Fibroblast of skin of back (primary cell): ENCODE measurements at places on chromosomes 4 and X.
A peak's percentile ranks its signal among the peaks of the same experiment; 100 is the strongest.

- DNase-seq = peak; percentile 32
Observed at GRCh38 chr4:36111172-36111571, 133.1 kb downstream of the ARAP2 start.

DNA sequence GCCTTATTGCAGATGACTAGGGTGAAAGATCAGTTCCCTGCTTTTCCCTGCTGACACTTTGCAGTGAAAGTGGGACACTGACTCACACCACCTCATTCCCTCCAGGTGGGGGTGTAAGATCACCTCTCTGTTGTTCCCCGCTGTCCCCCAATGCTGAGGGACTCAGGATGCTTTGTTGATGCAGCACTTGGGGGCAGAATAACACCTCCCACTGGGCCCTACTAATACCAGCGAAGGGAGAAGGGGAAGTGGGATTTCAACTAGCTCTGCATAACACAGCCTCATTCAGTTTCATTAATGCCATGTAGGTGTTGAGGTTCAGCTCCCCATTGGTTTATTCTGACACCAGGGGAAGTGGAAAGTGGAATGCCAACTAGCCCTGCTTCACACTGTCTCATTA is 43.6 kb upstream of the IL1RAPL2 start:
- DNase-seq = no peak

DNA sequence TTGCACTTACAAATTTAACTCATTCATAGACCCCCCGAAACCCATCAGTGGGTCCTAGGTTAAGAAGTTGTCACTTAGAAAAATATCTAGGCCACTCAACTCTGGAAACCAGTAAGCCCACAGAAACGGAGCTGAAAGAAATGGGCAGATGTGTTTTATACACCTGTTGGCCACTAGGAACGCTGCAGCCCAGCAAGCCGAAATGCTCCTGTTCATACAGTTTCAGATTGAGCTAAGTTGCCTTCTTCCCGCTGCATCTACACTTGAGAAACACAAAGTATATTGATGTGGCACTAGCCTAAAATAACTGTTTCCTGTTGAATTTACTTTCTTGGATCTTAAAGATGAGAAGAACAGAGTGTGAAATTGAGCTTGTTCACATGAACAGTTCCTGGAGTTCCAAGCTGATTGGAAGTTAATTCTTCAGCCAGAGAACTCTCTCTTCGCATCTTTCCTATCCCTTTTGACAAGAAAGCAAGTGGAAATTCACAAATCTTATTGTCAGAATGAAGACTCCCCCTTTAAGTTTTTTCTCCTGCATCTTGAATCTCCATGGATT is 174.1 kb downstream of the RBMX2 start:
- peak; percentile 15 for DNase-seq

DNA sequence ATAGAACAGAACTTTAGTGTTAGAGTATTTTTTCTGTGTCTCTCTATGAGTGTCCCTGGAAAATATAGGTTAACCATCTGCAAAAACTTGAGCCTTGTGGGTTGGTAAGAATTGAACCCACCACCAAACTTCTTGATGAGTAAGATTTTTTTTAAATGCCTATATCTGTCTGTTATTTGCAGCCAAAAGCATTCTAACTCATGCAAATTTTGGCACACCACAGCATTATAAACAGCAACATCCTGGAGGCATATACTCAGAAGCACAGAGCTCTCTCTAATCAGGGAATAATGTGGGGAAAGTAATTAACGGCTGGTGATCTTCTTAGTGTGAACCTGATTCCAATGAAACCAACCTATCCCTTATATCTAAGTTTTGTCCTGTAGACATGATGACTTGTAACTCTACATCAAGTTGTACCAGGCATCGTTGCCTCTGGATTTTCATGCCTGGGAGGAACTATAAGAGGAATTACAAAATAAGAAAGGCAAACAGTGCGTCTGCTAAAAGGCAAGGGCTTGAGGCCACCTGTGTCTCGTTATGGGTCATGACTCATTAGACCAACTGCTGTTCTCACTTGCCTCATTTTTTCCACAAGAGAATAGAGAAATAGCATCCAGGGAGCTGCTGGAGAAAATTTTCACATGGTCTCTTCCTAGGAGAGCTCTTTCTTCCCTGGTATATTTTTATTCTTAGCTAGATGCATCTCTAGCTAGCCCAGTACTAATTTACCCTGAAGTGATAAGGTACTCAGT is 202.4 kb downstream of the CHIC2 start:
- DNase-seq = peak; percentile 90

- DNase-seq = peak; percentile 12
Observed at GRCh38 chrX:123274796-123275195, 90.7 kb downstream of the GRIA3 start.

GRCh38 chr4:147969573-147970385 is 237.9 kb downstream of the ARHGAP10 start:
- DNase-seq = no peak

GRCh38 chrX:120308558-120308957 is 2.7 kb downstream of the TMEM255A start:
- DNase-seq = no peak

DNA sequence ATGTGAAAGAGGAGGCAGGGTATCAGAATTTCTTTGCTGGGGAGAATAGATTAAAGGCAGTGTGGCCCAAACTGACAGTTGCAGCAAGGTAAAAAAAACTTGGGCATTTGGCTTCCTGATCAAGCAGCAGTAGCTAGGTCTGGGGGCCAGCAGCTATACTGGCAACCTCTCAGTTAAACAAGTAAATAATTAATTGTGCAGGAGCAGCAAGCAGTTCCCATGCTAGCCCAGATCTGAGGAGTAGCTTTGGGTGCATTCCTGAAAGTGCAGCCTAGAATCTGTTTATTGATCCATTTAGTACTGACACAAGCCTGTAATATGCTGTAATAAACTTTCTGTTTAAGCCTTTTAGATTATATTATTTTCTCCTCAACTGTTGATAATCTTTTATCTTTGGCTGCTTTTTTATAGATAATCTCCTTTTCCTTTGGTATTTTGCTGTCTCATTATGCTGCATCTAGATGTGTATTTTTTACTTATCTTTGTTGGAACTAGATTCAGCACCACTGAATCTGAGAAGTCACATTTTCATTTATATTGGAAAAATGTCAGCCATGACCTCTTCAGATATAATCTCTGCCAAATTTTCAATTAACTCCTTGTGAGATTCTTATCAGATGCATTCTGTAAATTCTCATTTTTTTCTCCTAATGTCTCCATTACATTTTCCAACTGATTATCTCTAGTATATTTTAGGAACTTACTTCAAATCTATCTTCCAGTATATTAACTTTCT is 276.3 kb downstream of the STPG2 start:
- no peak for DNase-seq

DNA sequence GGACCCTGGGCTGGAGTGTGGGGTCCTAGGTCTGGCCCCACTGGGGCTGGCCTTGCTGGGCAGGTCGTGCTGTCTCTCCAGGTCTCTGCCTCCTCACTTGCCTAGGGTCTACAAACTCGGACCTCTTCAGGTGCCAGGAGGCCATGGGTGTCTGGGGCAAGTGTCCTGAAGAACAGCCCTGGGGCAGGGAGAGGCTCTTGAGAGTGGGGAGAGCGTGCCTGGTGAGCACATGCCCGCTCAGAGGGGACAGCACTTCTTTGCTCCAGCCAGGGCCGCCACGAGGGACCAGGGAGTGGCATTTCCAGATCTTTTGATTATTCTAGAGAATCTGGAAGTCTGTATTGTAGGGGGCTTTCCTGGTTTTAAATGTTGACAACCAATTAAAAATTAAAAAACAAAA is 63.7 kb downstream of the SORCS2 start:
- DNase-seq = no peak

- no peak for DNase-seq
Observed at GRCh38 chr4:57877047-57877458, 766.9 kb upstream of the IGFBP7 start.

GRCh38 chr4:2648159-2648814 is 107.8 kb downstream of the TNIP2 start:
- DNase-seq = no peak

GRCh38 chr4:77992581-77992980 is 64.5 kb upstream of the FRAS1 start:
- no peak for DNase-seq

DNA sequence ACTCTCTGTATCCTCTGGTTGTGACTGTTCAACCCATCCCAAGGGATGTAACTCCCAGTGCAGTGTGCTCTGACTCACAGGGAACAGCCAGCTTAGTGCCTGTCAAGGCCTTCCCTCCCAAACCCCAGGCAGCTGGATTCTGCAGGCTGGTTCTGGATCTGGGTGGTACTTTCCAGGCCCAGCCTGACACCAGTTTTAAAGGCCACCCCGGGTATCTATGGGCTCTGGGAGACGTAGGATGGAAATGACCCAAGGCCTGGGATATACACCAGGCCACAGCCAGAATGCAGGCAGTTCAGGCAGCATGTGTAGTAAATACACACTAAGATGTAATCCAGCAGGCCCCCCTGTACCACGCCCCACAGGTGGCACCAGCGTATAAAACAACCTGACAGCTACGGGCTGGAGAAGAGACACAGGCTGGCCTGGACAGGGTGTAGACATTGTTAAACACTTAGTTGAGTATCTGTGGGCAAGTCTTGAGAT is 64.2 kb downstream of the SPINK2 start:
- peak; percentile 93 for DNase-seq

DNA sequence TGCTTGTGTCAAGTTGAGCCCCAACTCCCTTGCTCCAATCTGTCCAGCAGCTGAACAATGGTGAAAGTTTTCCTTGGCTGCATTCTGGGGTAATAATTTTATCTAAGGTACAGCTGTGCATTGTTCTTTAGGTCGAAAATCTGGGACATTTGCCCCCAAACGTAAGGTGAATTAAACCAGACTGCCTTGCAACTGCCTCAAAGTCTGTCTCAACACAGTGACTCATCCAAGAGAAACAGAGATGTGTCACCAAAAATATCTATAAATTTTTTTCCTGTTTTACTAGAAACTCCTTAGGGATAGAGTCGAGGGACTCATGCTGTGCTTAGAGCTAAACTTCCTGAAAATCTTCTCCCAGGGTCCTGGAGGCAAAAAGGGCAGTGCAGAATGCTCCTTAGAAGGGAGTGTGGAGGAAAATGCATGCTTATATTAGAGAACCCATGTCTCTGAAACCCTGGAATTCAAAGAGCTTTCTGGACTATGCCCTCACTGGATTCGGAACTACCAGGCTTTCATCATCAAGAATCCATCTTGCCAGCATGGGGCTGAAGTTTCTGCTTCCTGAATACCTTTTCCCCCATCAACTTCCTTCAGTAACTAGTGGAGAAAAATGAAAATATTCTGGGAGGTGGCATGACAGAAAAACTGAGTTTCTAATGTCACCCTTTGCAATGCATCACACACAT is 115.7 kb downstream of the PALLD start:
- peak; percentile 92 for DNase-seq

DNA sequence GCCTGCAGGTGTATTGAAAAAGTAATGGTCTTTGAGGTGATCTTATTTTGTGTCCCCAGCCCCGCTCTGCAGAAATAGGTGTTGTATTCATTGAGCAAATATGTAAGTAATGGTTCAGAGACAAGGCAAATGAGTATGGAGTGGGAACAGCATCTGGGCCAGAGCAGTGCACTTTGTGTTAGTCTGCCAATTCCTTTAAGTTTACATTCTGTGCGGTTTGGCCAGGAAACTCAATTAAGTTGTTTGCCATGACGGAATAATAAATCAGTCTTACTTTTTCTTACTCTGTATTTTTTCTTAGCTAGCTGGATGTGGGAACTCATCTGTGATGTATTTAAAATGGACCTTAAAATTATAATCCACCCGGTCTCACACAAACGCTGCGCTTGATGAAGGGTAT is 12.6 kb downstream of the DCLK2 start:
- no peak for DNase-seq
